ENCODE measurements at places on chromosomes 12 and 14.

GRCh38 chr12:85007836-85008235 is 28.2 kb downstream of the TSPAN19 start:
- DNase-seq, result no peak

GRCh38 chr12:58757422-58757821 is 162.9 kb downstream of the LRIG3 start:
- DNase-seq, result peak; percentile 55

DNA sequence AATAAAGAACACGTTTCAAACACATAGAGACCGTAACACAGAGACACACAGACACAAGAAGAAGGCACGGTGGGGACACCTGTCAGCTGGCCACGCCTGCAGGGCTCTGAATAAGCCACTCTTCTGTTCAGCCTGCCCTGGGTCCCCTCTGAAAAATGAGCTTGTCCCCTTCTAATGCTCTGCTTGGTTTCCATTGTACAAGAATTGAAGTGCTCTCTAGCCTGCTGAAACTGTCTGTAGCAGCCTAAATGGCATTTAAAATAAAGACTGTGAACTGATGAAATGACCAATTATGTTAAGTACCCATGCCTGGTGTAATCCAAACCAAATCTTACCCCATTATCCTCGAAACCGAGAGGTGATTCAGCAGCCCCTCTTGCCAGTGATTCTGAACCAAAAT is 139.8 kb downstream of the FOXN3 start:
- no peak for DNase-seq

GRCh38 chr12:54442961-54443360 is 23.9 kb upstream of the ITGA5 start:
- DNase-seq, result no peak

DNA sequence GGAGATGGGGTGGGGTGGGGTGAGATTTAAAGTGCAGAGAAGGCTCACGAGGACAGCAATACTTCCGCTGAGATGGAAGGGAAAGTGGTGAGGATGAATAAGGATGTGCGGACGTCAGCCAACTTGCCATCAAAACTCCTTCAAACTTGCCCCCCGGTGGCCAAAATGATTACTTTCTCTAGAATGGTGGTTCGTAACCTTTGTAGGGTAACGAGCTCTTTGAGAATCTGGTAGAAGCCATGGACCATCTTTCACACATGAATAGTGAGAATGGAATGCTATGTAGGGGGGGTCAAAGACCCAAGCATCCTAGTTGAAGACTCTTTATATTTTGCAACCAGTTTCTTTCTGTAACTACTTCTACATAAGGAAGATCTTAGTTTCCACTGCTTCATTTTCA is 245.9 kb upstream of the DDHD1 start:
- peak; percentile 52 for DNase-seq

DNA sequence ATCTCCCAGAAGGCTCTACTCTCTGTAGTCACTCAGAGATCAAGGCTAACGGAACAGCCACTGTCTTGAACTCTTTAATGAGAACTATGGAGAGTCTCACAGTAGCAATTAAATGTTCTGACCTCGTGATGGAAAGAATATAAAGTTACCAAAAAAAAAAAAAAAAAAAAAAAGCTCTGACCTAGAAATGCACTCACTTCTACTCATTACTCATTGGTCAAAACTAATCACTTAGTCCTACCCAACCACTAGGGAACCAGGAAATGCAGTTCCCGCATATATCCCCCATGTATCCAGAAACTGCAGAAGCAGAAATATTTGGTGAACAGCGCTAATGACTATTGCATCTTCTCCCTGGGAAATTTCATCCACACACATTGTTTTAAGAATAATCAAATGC is 29.5 kb upstream of the C12orf76 start:
- no peak for DNase-seq

- no peak for DNase-seq
These were observed 103.3 kb downstream of the C12orf75 start for GRCh38 chr12:105433804-105434203.

- no peak for DNase-seq
These were observed 193.6 kb upstream of the SEL1L start for GRCh38 chr14:81727218-81727617.

DNA sequence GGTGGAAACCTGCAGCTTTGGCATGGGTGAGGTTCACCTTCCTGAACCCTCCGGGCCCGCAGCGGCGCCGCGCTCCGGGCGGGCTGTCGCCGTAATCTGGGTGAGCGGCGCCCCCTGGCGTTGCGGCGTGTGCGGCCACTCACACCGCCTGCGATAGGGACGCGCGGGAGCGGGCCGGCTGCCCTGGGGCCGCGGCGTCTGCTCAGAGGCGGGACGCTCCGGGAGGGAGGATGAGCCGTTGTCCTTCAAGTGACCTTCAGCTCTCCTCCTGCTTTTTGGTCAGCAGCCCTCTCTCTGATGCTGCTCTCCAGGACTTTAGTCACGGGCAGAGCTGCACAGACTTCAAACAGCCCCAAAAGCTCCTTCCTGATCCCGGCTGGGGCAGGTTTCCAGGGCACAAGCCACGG is 211.7 kb upstream of the FKBP4 start:
- DNase-seq, result peak; percentile 94

DNA sequence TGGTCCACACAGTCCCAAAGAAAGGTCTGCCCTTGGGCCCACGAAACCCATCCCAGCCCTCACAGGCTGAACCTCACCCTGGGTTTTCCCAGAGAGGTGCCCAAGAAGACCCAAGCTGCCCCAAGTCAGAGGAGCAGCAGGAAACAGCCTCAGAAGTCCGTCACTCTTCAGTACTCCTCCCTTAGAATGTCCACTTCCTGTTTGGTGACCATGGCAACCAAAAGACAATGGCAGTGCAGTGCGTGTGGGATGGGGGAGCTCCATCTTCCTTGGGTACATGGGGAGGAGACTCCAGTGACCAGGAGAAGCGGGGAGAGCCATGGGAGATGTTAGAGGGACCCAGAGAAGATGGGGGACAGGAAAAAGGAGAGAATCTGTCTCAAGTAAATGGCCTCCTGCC is 11.3 kb downstream of the SELPLG start:
- DNase-seq, result no peak

- peak; percentile 87 for DNase-seq
These were observed 11.8 kb upstream of the TAMALIN start for GRCh38 chr12:51994959-51995358.

DNA sequence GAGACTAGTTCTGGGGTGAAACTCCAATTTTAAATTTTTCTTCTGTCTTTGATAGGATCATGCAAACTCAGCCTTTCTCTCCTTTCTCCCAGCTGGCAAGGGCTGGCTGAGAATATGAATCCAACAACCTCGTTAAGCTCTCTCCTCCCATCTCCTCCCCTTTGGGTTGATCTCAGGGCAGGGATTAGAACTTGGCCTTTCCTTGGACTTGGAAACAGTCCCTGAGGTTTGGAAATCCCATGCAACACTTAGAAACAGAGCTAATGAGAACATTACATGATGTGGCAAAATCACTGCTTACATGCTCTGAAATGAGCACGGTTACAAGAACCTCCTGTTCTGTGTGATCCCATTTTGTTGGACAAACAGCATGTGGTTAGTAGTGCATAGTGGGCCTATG is 31.6 kb downstream of the ACACB start:
- DNase-seq, result peak; percentile 69

GRCh38 chr14:68631394-68632053 is 161.3 kb downstream of the ZFP36L1 start:
- DNase-seq, result no peak

DNA sequence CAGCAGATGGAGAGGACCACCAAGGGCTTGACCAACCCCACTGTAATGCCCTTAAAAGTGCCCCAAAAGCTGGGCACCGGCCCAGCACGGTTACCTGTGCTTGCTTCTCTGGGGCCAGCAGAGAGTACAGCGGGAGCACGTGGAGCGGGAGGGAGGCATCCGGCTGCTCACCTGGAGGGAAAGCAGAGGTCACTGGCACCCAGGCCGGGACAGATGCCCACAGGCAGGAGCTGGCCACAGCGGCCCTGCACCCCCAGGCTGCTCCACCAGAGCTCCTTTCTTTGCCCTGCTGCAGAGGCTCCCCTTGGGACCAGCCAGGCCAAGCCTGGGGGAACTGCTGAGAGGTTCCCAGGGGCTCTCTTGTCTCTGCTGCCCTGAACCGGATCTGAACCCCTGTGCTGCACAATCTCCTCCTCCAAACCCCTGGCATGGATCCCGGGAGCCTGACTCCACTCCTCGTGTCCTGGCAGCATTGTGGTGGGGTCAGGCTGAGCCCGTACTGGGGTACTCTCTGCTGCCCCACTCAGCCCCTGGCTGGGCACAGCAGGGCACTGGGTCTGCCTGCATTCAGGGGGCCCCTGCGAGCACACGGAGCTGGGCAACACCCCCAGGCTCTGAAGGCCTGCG is 24.0 kb downstream of the DHX37 start:
- DNase-seq, result no peak

DNA sequence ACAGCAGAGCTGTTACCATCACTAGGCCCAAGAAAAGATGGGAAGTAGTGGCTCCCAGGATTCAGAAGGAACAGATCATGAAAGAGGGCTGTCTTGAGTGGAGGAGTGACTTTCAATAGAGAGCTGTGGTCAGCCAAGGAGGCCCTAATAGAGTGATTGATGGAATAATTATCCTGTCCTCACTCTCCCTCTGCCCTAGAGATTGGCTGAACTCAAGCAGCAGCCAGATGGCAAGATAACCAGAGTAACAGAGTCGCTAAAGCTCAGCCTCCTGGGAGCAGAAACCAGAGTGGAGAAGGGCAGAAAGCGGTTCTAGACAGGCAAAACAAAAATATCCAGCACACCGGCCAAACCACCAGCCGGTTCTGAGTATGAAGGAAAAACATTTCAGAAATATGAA is 23.1 kb downstream of the GMFB start:
- no peak for DNase-seq

DNA sequence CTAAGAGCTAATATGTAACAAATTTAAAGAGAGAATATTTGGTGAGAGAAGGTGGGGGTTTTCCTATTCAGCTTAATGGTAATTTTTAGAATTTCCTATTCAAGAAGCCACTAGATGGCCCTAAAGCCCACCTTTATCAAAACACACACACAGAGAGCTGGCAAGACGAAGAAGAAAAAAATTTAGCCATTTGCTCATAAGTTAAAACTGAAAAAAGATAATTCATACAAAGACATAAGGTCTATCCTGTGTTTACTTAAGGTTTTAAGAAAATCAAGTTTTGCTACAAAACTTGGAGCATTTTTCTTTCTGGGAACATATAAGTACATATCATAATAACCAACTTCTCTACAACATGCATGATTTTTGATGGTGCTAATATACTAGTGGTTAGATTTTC is 46.8 kb upstream of the PCED1B start:
- peak; percentile 33 for DNase-seq

DNA sequence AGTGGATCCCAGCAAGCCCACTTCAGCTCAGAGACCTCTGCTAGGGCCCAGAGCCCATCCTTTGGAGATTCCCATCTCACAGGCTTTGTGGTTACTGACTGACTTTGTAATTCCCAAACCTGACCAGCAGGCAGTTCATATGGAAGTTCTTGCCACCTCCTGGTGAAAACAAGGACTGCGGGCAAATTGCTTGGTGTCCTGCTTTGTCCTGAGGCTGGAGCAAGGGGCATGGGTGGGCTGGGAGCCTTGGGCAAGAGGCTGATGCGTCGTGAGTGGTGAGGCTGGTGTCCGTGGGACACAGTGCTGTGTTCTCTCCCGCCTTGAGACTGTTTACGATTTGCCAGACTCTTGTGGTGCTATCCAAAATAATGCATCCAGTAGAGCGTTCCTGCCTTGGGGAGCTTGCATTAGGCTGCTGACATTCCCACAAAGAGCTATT is 91.0 kb downstream of the LRRC74A start:
- peak; percentile 60 for DNase-seq

- DNase-seq, result peak; percentile 56
These were observed 29.8 kb downstream of the PROX2 start for GRCh38 chr14:74846168-74846567.

- no peak for DNase-seq
These were observed 259.3 kb upstream of the BTG1 start for GRCh38 chr12:92404921-92405320.

DNA sequence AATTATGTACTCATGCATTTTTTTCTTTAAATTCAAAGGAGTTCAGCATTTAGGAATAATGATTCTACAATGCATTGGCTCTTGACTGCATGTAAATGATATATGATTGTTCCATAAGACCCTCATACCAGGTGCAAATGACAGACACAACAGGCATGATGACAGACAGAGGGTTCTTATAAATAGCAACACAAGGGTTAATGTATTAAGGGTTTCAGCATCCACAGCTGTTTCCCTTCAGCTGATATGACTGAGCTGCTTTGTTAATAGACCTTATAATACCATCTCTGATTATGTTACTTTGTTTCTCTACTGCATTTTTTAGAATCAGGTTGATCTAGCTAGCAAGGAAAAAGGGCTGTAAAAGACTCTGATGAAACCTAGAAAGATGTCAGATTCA is 90.8 kb upstream of the TMTC2 start:
- DNase-seq, result no peak

DNA sequence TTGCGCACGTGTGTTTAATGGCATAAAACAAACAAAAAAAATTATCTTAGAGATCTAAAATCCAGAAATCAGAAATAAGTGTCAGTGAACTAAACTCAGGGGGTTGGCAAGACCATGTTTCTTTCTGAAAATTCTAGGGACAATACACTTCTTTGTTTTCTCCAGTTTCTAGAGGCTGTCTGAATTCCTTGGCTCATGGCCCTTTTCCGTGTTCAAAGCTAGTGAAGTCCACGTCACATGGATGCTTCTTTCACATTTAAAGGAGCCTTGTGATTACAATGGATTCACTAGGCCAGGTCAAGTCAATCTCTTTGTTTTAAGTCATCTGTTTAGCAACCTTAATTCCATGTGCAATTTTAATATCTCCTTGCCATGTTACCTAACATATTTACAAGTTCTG is 22.4 kb downstream of the SLCO1B3 start:
- no peak for DNase-seq

GRCh38 chr14:22478670-22479069 is 110.4 kb downstream of the DAD1 start:
- DNase-seq, result no peak

- DNase-seq, result peak; percentile 39
These were observed 22.6 kb upstream of the MDM2 start for GRCh38 chr12:68785358-68785757.

GRCh38 chr12:104288635-104289274 is 14.8 kb upstream of the EID3 start:
- peak; percentile 78 for DNase-seq

- DNase-seq, result peak; percentile 68
These were observed 413 bp upstream of the TUBA1C start for GRCh38 chr12:49264466-49264872.

DNA sequence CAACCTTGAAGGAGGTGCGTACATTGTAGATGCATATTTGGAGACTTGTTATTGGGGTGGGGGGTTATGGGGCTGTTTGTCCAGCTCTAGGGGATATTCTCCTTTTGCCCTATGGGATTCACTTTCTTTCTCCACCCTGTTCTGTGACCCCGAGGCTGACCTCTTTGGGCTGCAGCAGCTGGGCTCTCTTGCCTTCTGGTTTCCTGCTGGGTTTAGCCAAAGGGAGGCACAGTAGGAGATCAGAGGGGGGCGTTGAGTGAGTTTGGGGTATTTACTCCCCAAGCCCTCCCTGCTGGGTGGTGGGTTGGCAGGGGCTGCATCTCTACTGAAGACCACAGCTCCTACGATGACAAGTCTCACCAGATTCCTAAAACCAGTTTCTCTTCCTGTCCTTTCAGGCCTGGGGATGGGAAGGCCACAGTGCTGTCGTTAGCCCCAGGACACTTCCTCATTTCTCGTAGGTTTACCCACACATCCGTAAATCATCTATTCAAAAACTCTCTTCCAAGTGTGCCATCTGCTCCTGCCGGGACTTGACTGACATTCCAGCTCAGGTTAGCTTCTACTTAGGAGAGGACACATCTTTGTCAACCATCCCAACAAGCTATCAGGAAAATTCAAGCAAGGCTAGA is 127.1 kb downstream of the TMEM30B start:
- DNase-seq, result no peak
